ENCODE measurements at places on chromosomes 5 and 9. TPM values are rescaled to one million over a fixed set of nuclear protein-coding genes. Genes with fewer than 3 reads are reported as not detected.

MORN5 gene
- not detected for total RNA-seq

DNA sequence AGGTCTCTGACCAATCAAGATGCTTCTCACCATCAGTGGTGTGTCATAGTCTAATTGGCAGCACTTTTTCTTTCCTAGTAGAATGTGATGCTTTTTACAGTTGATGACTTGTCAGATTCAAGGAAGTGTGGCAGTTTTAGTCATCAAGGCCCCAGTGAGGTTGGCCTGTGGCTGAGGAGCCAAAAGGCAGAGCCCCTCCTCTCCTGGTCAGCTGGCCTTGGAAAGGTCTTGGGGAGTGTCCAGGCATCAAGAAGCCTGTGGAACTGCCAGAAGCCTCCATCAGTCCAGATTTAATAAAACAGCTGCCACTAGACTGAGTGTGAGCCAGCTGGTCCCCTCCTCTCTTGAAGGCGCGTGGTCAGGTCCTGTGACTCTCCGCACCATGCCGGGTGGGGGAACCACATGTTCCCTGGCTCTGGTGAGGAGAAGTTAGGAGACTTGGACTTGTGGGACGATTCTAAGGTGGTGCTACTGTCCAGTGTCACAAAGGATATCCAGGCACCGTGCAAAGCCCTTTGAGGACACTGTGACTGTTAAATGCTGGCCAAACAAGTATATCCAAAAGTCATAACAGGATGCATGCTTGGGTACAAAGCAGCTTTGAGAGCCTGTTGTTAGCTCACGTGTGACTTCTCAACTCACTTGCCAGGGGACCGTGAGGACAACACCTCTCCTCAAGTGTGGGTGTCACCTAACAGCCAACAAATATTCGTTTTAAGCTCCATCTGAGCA lies 6.1 kb upstream of the ANGPTL2 start:
- no peak overlapping the region for H3K4me3 ChIP-seq
- H3K27me3 ChIP-seq, result no peaks in the 10 kb centered on the region
- DNase-seq, result no peak
- peak overlapping the region; percentile 11 for H3K27ac ChIP-seq
- H3K36me3 ChIP-seq, result no peaks in the 10 kb centered on the region

DNA sequence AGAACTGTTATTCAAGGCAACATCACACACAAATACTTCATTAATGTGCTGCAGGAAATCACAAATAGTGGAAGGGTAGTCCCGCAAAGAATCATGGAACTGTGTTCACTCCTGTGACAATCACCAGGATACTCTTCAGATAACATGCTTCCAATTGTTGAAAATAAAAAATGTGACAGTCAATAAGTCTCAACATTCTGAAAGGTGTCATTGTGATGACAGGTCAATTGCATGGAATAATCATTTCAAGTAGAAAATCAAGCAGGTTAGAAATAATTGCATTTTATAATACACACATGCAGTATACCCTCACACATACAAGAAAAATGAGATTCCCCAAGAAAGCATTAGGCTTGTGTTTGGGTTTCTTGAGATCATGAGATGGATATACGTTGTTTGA lies 46.4 kb upstream of the ISL1 start:
- no peak overlapping the region for H3K27ac ChIP-seq
- DNase-seq, result no peak
- H3K36me3 ChIP-seq, result no peaks in the 10 kb centered on the region
- H3K4me1 ChIP-seq, result no peaks in the 10 kb centered on the region
- H3K27me3 ChIP-seq, result no peaks in the 10 kb centered on the region
- H3K4me3 ChIP-seq, result no peak overlapping the region

- H3K4me1 ChIP-seq, result peaks cover 24% of the 10 kb centered on the region
- no peak overlapping the region for H3K27ac ChIP-seq
- DNase-seq, result no peak
- no peaks in the 10 kb centered on the region for H3K36me3 ChIP-seq
- no peaks in the 10 kb centered on the region for H3K27me3 ChIP-seq
Measured at GRCh38 chr9:79578891-79579290, 7.1 kb downstream of the TLE4 start.

DNA sequence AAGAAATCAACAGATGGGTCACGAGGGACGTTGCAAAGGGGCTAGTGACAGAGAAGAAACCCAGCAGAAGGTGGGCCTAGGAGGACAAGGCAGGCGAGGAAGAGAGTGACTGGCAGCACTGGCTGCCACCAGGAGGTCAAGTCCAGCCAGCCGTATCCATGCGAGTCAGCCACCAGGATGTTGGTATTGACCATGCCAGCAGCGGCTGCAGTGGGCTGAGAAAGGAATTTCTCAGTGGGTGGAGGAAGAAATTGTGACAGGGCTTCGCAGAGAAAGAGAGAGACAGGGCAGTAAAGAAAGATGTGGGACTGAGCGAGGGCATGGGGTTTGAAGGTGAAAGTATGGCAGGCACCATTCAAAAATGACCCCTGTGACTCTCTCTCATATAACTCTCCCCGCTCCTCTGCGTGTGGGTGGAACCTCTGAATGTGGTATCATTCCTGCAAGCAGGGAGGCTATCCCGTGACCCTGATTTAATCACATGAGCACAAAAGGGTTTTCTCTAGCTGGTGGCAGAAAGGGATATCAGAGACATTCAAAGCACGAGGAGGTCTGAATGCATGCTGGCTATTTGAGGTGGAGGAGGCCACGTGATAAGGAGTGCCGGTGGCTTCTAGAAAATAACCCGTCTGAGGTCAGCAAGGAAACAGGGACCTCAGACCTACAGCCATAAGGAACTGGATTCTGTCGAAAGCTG lies 45.4 kb upstream of the FBXW11 start:
- no peak for DNase-seq
- H3K36me3 ChIP-seq, result peaks cover 78% of the 10 kb centered on the region
- H3K4me1 ChIP-seq, result no peaks in the 10 kb centered on the region

DNA sequence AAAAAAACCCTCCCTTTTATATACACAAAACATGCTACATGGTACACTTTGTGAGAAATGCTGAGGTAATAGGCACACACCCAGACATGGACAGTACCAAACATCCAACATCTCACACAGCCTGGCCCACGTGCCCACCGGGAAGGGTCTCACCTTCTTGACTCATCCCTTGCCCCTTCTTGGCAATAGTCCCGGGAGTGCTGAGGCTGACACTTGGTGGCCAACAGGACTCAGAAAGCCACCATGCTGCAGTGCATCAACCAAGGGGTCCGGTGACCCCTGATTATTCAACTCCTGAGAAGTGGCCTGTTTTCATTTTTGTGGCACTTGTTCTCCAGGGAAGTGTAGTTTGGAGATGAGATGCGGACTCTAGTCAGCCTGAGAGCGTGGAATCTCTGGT lies 35.0 kb downstream of the ANGPTL2 start:
- no peaks in the 10 kb centered on the region for H3K27me3 ChIP-seq
- no peak overlapping the region for H3K4me3 ChIP-seq
- no peaks in the 10 kb centered on the region for H3K4me1 ChIP-seq
- DNase-seq, result no peak
- H3K36me3 ChIP-seq, result no peaks in the 10 kb centered on the region
- H3K27ac ChIP-seq, result no peak overlapping the region

DNA sequence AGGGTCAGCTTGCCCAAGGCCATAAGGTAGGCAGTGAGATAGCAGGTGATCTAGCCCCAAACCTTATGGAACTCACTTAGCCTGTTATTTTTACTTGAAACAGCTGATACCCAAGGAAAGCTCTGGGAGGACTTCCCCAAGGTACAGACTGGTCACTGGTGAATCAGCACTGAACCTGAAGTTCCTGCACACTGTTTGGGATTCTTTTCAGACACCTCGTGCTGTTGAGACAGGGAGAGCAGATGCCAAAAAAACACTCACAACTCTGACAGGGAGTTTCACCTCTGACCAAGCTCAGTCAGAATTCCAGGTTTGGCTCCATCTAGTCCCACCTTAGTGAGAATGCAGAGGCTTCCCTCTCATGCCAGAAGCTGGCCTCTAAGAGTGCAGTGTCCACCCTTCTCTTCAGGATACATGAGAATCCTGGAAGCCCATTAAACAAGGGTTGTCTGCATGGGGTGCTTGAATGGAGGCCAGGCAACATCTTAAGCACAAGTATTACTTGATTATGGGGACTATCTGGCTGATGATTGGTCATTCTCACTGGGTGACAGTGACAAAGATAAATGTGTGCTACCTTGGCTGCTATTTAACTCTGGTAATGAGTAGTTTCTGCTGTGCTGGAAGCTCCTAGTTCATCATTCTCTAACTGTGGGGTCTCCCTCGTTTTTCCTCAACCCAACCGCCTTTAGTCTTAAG lies 122.8 kb upstream of the SLIT3 start:
- H3K4me3 ChIP-seq, result no peak overlapping the region
- H3K27ac ChIP-seq, result no peak overlapping the region

DNA sequence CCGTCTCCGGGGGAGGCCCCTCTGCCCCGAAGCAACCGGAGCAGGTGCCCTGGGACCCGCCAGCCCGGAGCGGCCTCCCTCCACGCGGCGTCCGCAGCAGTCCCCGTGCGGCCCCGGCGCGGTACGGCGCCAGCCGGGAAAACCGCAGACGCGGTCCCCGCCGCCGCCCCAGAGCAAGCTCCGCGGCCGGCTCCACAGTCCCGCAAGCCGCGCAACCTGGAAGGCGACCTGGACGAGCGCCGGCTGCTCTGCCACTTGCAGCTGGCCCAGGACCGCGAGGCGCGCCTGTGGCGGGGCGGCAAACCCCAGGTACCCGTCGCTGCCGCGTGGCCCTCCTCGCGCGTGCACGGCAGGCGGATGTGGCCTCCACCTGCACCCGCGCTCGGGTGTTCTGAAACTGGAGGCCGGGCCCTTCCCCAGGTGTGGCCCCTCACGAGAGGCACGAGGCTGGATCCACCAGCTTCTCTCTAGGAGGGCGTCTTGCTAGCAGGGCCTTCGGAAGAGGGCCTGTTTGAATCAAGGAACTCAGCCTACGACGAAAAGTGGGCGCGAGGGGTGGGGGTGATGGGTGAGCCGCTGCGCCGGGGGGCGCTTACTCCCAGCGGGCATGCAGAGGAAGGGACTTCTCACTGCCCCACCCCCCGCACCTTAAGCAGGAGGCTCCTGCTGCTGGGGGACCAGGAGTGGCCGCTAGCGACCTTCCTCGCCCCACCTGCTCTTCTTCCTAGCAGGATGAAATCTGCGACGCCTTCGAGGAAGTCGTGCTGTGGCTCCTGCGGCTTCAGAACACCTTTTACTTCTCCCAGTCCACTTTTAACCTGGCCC lies 602 bp downstream of the CCNI2 start:
- H3K27ac ChIP-seq, result peak overlapping the region; percentile 32
- no peaks in the 10 kb centered on the region for H3K4me1 ChIP-seq
- no peaks in the 10 kb centered on the region for H3K36me3 ChIP-seq
- H3K4me3 ChIP-seq, result peak overlapping the region; percentile 60

DNA sequence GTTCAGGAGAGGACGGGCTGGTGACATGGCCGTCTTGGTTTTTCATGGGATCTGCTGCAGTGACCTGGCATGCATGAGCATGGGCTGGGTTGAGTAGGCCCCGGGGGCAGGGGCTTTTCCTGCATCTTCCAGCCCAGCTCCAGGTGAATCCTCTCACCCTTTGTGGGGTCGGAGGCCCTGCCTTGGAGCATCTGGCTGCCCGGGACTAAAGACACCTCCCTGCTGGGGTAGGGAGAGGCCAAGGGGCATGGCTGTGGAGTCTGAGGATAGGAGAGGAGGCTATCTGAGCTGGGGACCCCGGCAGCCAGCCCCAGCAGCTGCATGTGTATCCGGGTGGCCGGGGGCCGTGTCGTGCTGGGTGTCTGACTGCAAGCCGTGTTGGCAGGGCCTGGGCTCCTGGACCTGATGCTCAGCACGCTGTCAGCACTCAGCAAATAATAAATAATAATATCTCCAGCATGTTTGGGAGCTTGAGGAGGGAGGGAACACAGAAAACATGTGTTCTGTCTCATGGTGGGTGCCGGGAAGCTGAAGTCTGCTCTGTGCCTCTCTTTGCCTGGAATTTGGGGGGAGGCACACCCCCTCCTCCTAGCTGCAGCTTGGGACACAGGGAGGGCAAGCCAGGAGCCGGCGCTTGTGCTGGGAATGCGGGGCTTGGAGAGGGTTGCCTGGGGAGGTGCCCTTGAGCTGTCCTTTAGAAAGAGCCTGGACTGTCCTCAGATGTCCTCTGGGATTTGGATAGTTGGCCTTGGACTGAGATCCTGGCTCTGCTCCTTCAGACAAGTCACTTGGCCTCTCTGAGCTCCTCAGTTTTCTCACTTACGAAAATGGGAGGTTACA lies 28.4 kb upstream of the PITX1 start:
- DNase-seq, result no peak
- no peaks in the 10 kb centered on the region for H3K4me1 ChIP-seq
